ENCODE measurements at places on chromosomes 5 and 9.

- DNase-seq: no peak
These were observed 572.6 kb upstream of the CLINT1 start for GRCh38 chr5:158431369-158432029.

DNA sequence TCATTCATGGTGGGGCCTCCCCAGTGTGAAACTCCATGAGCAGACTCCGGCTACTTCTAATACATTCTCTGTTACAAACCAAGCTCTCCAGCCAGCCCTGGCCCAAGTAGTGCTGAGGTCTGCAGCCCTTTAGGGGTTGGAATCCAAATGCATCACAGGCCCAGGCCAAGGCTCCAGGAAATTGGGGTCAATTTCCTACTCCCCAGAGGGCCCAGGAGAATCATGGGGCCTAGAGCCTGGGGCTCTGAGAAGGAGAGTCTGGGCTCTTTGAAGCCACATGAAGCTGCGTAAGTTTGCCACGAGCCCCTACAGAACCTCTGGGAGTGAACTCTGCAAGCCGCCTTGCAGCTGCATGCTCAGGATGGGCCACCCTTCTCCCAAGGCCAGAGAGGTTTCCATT is 206.4 kb downstream of the PAPPA start:
- no peak for DNase-seq

GRCh38 chr5:76688212-76688611 is 27.7 kb upstream of the F2R start:
- no peak for DNase-seq

DNA sequence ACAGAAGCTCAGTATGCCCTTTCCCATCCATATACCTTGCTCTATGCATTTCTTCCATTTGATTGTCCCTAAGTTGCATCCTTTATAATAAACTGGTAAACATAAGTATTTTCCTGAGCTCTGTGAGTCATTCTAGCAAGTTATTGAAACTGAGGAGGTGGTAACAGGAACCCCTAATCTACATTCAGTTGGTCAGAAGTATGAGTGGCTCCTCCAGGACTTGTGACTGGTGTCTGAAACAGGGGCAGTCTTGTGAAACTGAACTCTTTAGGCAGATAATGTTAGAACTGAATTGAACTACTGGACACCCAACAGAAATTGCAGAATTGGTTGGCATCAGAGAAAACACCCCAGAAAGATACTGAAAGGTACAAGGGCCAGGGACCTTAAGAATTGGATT is 133.1 kb upstream of the POU5F2 start:
- no peak for DNase-seq

DNA sequence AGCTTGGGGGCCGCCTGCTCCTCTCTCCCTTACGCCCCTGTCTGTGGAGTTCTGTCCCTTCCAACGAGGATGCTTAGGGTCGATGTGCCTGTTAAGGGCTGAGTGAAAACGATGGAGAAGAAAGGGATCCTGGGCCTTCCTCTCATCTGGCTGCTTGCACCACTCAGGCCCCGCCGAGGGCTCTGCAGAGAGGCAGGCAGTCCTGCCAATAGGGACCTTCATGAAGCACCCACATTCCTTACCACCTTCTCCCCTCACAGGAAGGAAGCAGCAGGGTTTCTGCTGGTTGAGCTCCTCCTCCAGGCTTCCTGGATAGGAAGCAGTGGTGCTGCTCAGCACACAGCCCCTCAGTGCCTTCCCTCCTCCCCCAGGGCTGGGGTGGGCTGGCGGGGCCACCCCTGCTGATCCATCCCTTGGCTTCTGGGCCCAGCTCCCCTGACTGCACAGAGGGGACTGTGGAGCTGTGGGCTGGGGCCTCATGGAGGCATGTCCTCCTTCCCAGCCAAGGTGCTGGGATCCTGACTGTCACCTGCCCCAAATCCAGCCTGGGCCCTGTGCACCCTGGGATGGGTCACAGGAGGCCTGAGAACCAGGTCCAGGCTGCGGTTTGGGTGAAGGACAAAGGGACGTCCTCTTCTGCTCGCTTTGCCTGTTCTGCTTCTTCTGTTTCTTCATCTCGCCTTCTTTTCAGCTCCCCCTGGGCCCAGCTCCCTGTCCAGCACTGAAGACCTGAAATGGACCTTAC is 50.5 kb downstream of the AHRR start:
- no peak for DNase-seq

- DNase-seq: no peak
These were observed 32.9 kb upstream of the TRIO start for GRCh38 chr5:14110196-14110595.

DNA sequence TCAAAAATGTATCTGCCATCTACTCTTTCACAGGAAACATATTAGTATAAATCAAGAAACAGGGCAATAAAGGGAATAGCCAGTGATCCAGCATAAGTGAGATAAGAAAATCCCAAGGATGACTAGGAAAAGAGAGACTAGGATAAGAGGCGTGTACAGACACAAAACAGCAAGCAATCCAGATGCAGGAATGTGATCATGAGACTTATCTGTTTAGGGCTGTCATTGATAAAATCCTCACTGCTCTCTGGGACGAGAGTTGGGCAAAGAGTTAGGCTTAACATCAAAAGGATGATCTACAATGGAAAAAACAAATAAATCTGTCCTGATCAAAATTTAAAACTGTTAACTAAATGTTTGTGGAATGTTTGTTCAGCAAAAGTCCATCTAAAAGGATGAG is 1156.8 kb upstream of the C9orf72 start:
- DNase-seq: no peak

GRCh38 chr9:7320841-7321240 is 478.7 kb downstream of the DMAC1 start:
- DNase-seq: no peak

DNA sequence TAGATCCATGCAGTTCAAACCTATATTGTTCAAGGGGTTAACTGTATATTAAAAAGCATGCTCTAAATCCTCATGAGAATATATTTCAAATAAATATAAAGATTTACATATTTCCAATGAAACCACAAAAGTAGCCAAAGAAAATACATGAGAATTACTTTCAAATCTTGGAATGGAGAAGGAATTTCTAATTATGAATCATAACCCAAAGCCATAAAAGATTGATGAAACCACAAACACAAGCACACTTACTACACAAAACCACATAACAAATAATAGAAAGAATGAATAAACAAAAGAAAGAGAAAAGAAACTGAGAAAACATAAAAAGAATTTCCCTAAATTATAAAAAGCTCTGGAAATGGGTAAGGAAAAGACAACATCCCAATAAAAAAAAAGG is 16.0 kb downstream of the ERP44 start:
- DNase-seq: no peak

GRCh38 chr5:149046196-149046829 is 16.5 kb downstream of the SH3TC2 start:
- no peak for DNase-seq

- no peak for DNase-seq
These were observed 3.8 kb downstream of the IRX1 start for GRCh38 chr5:3599226-3600105.

GRCh38 chr9:70020991-70021571 is 22.6 kb upstream of the MAMDC2 start:
- no peak for DNase-seq

GRCh38 chr9:114539701-114540380 is 34.6 kb upstream of the WHRN start:
- DNase-seq: no peak

- DNase-seq: no peak
These were observed 70.6 kb downstream of the DPYSL3 start for GRCh38 chr5:147439254-147439653.

- DNase-seq: peak; percentile 80
These were observed at the start of gene C5orf63 for GRCh38 chr5:127072861-127073846. Gene C5orf63 (minus strand): TSS chr5:127073502. CDS start chr5:127058995, 14,507 bp downstream.

- no peak for DNase-seq
These were observed at the start of gene TLX3 for GRCh38 chr5:171308453-171309275. Gene TLX3 (plus strand): TSS chr5:171309248. CDS start chr5:171309366, 118 bp downstream.

DNA sequence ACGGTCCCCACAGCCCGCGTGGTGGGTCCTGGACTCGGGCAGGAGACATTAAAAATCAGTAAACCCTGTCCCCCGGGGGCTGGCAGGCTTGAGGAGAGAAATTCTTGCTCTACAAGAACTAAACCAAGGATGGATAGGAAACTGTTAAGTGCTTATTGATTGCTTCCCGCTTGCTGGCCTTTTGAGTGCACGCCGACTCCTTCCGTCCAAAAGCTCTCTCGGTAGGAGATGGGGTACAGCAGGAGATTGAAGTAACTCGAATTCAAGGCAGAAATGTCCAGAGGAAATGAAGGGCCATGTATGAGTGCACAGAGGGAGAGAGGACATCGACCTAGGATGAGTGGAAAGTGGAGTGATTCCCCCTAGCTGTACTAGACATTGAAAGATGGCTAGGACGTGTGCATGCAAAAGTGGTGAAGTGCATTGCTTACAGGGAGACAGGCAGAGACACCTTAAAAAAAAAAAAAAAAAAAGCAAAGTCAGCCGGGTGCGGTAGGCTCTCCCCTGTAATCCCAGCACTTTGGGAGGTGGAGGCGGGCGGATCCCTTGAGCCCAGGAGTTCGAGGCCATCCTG is 923 bp downstream of the RECK start:
- no peak for DNase-seq

- no peak for DNase-seq
These were observed 125.0 kb downstream of the CEMIP2 start for GRCh38 chr9:71643330-71643729.

- no peak for DNase-seq
These were observed 71.4 kb upstream of the CAST start for GRCh38 chr5:96590796-96591195.

- DNase-seq: no peak
These were observed 1093.3 kb upstream of the CDH6 start for GRCh38 chr5:30100148-30100713.

- DNase-seq: no peak
These were observed 29.1 kb upstream of the FREM1 start for GRCh38 chr9:14939378-14939777.

DNA sequence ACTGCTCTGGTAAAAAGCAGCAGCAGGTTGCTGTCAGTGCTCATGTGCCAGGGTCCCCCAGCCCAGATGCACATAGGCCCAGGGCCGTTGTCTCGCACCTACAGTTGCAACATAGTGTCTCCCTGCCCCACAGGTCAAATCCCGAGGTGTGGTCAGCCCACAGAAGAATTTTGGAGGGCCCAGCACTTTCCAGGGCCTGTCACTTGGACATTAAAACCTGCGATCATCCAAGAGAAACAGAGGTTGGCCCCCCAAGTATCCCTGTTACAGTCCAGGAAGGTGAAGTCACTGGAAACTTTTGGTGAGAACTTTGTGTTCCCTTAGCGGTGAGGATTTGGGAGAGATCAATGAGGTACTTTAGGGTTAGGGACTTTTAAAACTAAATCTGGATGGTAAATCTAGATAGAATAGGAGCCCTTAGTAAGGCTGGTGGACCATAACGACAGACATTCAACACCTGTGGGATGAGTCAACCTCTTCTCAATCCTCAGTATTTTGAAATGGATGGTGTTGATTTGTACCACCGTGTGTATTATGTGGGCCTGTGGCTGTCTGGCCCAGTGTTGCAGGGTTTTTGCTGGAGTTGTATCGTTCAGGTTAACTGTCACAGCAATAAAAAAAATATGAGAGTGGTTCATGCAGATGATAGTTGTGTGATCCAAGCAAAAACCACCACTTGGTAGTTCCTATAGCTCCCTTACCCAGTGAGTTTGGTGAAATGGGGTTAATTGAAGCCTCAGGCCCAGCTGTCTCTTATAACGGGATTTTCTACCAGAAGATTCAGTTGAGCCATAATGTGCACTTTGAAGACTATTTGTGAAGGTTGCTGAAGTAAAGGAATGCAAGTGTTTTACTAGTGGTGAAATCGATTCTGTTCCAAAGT is 19.2 kb downstream of the OR2S2 start:
- no peak for DNase-seq

GRCh38 chr9:119951090-119951489 is 581.9 kb upstream of the BRINP1 start:
- DNase-seq: no peak

DNA sequence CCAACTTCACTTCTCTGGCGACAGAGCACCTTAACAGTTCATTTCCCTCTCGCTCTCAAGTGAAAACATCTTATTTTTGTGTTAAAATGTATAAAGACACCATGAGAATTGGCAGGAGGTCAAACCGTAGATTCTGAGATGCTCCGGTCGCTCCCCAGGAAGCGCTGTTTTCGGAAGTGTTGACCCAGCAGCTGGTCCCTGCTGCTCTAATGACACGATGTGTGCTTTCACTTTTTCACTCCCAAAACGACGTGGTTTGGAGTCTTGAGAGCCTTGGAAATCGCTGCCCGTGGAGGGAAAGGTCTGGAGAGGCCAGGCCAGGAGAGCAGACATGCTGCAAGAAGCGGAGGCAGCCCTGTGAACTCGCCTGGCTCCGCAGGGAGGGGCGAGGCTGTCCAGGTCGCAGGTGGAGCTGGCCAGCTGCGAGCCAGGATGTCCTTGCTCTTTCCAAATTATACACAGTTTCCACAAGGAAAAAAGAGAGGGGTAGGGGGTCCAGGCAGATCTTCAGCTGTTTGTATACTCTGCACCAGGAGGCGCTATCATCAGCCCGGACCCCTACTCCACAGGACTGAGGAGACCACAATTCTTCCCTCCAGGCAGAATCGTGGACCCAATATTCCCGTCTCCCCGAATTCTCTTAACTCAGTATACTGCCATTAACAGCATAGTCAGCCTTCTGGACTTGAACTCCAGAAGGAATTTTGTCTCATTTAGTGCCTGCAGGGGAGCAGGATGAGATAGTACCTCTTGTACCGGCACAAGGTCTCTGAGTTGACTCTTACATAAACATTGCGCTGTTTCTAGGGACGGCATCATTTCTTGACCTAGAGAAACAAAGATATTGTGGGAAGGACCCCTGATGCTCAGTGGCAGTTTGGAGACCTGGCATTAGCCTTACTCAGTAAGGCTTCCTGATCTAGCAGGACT is 248.6 kb upstream of the ANKRD55 start:
- no peak for DNase-seq

GRCh38 chr9:124257844-124258606 is at the start of gene NEK6:
Gene NEK6 (plus strand): TSS chr9:124257949. CDS start chr9:124301965, 44,016 bp downstream.
- no peak for DNase-seq

- DNase-seq: no peak
These were observed 293.8 kb downstream of the CCDC171 start for GRCh38 chr9:15846611-15847010.

- no peak for DNase-seq
These were observed 627.2 kb downstream of the PSAT1 start for GRCh38 chr9:78923966-78924659.

- no peak for DNase-seq
These were observed 97.4 kb downstream of the KCTD16 start for GRCh38 chr5:144267961-144268513.

GRCh38 chr9:977838-978830 is 1.7 kb downstream of the DMRT3 start:
- DNase-seq: no peak
